ENCODE measurements at places on chromosomes 3 and 15.

DNA sequence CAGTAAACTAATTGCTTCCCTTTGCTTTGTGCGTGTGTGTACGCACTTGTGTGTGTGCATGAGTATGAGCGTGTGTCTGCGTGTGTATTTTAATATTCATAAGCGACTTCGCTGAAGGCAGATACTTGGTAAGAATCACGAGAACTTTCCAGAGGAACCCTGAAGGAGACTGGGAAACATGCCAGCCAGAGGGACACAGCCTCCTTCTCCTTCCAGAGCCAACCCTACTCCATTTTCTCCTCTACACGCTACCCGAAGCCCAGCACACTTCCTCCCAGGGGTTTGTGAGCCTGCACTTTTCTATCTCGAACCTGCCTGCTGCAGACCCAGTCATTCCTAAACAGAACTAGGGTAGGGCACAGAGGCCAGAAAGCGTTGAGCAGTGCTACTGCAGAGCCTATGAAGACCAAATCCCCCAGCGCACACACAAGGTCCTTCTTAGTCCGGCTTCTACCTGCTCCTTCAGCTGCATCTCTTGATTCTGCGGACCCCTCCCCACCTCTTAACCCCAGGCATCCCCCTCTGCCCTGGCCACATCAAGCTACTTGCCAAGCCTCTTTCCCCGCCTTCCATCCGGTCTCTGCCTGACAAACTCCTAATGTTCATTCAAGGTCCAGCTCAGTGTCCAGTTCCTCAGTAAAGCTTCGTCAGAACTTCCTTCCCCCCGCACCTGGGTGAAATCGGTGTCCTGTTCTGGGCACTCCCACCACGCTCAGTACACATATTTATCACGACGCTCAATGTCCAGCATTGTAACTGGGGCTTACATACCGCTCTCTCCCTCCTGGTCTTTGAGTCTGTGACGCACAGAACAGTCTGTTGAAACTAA, 191.8 kb downstream of the FAM43A start:
- no peaks in the 10 kb centered on the region for H3K36me3 ChIP-seq
- H3K27me3 ChIP-seq, result peaks cover 13% of the 10 kb centered on the region
- no peak overlapping the region for H3K4me3 ChIP-seq
- H3K4me1 ChIP-seq, result peaks cover 16% of the 10 kb centered on the region
- peak; percentile 56 for DNase-seq
- H3K27ac ChIP-seq, result no peak overlapping the region

DNA sequence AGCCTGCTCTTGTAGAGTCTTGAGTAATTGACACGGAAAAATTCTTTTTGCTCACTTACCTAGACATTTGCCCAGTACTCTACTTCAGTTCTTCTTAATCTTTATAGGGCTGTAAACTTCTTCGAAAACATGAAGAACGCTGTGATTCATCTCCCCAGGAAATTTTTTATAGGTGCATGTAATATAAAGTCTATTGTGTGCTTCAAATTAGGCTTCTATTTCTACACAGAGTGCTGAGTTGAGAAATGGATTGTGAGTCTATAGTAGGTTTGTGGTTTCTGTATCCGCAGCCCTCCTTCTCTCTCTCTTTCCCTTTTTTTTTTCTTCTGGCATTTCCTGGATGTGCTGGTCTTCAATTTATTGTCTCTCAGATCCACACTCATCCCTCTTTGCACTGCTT, 183.3 kb upstream of the DCBLD2 start:
- no peak overlapping the region for H3K27ac ChIP-seq
- H3K4me3 ChIP-seq, result no peak overlapping the region
- no peak for DNase-seq
- H3K4me1 ChIP-seq, result peaks cover 18% of the 10 kb centered on the region
- H3K27me3 ChIP-seq, result peaks cover 57% of the 10 kb centered on the region

DNA sequence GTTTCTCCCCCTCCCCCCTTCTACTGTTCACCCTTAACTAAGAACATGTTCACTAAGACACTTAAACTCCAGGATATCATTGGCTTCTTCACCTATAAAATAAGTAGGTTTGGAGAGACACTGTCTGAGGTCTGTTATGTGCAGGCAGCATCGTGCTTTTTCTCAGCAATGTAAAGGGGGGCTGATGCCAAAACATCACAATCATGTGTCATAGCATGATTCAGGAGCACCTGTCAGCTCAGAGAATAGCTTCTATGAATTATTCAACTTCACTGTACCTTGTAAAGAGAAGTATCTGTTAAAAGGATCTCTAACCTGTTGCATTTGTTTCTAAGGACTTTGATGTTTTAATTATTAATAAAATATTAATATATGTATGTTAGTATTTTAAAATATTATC, 211.4 kb upstream of the EPHA3 start:
- no peaks in the 10 kb centered on the region for H3K4me1 ChIP-seq
- no peak overlapping the region for H3K4me3 ChIP-seq
- no peaks in the 10 kb centered on the region for H3K27me3 ChIP-seq
- no peak for DNase-seq
- H3K36me3 ChIP-seq, result no peaks in the 10 kb centered on the region
- H3K27ac ChIP-seq, result no peak overlapping the region

DNA sequence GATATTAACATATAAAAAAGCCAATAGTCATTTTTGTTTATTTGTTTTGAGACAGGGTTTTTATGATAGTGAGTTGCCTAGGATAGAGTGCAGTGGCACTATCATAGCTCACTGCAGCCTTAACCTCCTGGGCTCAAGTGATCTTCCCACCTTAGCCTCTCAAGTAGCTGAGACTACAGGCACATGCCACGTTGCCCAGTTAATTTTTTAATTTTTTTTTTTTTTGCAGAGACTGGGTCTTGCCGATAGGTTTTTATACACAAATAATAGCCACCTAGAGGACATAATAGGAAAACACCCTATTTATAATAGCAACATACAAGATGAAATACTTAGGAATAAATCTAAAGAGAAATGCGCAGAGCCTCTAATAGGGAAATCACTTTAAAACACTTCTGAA, 13.3 kb downstream of the EIF3J start:
- H3K4me3 ChIP-seq, result no peak overlapping the region
- H3K27ac ChIP-seq, result no peak overlapping the region
- peaks cover 16% of the 10 kb centered on the region for H3K36me3 ChIP-seq
- peaks cover 15% of the 10 kb centered on the region for H3K4me1 ChIP-seq
- no peak for DNase-seq
